Stimulated activated CD8-positive, alpha-beta memory T cell treated with anti-CD3 and anti-CD28 coated beads, Interleukin-7, amount 100 ng/mL, for 1 hour (primary cell): ENCODE measurements at places on chromosomes 7 and 10.

DNA sequence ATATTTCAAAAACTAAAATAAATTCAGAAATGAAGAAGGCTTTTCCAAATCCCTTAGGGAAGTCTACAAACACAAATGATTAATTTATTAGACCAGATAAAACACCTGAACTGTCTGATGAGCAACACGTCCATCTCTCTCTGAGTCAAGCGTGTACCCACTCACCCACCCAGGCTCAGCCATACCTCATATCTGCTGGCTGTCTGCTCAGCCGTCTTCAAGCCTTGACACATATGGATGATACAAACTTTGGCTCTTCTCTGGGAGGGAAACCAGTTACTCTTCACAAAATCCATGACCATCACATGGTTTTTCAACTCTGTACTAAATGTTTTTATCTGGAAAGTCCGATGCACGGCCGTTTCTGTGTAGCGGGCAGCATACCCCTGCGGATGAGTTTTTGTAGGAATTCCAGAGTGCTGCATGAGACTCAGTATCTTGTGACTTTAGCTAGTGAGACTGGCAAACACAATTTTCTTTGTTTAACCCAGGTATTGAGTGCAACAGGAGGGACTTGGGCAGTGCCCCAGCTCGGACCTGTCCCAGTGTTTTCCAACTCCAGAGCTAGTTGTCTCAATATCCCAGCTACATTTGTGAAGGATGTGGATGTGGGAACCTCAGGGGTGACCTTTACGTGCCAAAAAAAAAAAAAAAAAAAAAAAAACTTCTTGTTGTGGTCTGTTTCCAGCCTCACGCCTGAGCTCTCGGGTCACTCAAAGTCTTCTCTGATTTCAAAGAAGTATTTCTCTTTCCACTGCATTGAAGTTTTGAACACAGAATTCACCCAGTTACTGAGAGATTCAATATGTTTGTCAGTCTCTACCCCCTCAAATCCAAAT is at the start of gene C10orf90:
Gene C10orf90 (minus strand): TSS at position 638 of the 839 bp plus-strand sequence. CDS start 213 bp downstream, at position 425.
- DNase-seq, result no peak

DNA sequence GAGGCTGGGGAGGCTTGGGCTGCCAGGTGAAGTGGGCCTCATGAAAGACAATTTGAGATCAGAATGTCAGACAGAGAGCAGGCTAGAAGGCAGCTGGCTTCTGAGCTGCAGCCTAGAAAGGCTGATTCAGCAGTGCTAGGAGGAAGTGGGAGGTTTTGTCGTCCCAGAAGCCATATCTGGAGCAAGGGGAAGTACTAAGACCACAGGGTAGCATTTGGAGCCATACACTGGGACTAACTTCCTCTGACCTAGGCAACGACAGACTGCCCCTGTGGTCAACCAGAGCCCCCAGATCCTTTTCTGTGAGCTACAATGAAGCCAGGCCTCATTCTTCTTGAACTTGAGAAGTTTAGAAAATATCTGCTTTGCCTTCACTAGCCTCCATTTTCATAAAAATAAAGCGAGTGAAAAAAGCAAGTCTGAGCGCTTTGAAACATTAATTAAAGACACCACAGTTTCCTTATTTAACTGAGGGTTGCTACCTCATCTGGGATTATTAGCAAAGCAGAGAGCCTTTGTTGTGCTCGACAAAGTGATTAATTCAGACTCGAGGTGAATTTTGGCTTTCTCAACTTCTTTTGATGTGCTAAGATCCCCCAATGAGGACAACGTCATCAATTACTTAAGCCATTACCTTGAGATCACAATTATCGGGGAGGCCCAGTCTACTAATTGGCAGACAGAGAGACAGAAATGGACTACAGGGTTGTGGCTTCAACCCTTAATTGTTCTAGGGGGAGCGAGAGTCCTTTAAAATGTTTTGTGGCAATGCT is 26.6 kb downstream of the TBXAS1 start:
- no peak for DNase-seq

GRCh38 chr10:129402459-129402858 is 64.6 kb upstream of the MGMT start:
- no peak for DNase-seq

GRCh38 chr7:152395112-152395511 is 40.7 kb downstream of the KMT2C start:
- no peak for DNase-seq

DNA sequence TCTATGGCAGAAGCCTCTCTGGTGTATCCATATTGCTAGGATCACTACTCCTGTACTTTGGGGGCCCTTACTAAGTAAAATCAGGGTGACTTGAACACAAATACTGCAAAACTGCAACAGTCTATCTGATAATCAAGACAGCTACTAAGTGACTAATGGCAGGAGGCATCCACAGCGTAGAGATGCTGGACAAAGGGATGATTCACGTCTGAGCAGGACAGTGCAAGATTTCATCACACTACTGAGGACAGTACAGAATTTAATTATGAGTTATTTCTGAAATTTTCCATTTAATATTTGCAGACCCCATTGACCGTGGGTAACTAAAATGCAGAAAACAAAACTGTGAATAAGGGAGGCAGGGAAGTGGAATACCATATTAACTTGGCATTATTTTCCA is 10.4 kb downstream of the CUL2 start:
- no peak for DNase-seq
